ENCODE measurements at places on chromosomes 4 and X.
A peak's percentile ranks its signal among the peaks of the same experiment; 100 is the strongest.

DNA sequence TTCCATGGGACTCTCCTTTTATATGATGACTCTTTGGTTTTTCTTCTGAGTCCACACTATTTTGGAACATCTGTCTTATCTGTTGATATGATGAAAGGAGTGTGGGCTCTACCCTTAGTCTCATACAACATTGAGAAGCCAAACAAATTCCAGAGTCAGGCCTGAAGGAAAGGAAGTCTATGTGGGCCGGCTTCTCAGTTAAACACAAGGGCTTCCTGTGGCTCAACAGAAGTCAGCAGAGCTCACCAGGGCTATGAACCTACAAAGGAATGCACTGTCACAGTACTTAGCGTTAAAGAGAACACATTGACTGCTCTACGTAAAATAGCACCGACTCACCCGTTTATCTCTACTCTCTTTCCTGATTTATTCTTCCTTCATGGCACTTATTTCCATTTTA lies 641.0 kb upstream of the FRG1 start:
- no peak for DNase-seq

DNA sequence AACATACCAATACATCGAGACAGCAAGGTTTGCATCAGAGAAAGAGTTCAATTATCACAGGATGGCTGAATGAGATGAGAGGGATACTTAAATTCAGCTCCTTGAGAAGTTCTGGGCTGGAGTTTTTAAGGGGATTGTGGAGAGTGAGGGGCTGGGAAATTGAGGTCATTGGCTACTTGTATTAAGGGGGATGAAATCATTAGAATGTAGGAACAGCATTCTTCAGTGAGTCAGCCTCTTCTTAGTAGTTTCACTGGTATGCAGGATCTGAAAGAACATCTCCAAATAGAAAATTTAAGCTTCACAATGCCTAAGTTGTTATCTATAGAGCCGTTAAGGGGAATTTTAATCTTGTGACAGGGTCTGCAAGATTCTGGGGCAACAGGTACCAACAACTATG lies 211.6 kb upstream of the TAPT1 start:
- no peak for DNase-seq

GRCh38 chr4:147057611-147058190 lies 112.0 kb upstream of the TTC29 start:
- no peak for DNase-seq

DNA sequence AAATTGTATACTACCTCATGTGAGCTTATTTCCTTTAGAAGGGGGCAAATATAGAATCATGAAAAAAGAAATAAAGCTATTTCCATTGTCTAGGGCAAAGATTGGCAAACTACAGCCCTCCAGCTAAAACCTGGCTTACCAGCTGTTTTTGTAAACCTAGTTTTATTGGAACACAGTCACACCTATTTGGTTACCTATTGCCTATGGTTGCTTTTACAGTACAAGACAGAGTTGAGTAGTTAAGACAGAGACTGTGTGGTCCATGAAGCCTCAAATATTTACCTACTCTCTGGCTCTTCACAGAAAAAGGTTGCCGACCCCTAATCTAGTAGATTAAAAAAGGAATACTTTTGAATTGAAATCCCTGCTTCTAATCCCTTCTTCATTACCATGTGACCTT lies 88.8 kb upstream of the ENPP6 start:
- DNase-seq = no peak

DNA sequence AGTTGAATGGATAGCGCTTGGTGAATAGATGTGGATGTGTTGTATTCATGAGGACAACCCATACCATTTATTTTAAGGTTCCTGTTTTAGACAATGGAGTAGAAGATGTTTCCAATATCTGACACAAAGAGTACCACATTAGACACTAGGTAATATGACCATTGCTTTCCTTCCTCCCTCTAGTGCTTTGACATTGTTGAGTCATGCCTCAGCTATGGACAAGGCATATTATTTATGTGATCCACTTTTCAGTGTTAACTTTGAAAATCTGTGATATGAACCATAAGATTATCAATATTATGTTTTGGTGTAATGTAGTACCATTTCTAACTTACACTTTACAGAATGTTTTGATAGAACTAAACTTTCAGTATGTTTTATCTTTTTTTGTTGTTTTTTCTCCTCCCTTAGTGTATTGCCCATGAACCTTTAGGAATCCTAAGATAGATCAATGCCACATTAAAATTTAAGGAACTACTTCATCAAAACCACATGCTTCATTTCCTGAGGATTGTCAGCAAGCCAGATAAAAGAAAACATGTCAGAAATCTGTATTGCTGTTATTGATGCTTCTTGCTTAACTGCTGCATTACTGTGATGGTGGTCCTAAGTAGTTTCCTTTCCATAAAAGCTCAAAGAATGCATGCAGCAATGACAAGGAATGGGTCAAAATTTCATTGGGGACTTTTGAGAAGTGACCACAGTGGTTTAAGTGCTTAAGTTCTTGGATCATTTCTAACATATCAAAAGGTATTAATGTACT lies 105.0 kb downstream of the PCDH7 start:
- no peak for DNase-seq

GRCh38 chrX:57282568-57282967 lies 3.9 kb upstream of the FAAH2 start:
- DNase-seq = no peak

- DNase-seq = no peak
Measured at GRCh38 chrX:16137416-16138107, 14.2 kb downstream of the GRPR start.

DNA sequence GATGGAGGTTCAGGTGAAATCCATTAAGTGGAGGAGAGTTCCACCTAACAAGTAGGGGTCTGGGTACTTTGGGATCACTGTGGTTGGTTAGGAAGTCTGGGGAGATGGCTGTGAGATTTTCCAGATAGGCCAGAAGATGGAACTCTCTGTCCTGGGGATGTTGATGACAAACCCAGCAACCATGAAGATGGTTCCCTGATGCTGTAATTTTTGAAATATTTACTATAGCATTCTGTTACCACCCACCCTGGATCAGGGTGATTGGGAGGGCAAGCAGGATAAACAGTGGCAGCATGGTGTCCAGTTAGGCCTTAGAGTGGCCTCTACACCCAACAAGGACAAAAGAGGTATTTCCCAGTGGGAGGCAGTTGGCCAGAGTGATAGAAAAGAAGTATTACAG lies 15.9 kb upstream of the NELFA start:
- DNase-seq = no peak

DNA sequence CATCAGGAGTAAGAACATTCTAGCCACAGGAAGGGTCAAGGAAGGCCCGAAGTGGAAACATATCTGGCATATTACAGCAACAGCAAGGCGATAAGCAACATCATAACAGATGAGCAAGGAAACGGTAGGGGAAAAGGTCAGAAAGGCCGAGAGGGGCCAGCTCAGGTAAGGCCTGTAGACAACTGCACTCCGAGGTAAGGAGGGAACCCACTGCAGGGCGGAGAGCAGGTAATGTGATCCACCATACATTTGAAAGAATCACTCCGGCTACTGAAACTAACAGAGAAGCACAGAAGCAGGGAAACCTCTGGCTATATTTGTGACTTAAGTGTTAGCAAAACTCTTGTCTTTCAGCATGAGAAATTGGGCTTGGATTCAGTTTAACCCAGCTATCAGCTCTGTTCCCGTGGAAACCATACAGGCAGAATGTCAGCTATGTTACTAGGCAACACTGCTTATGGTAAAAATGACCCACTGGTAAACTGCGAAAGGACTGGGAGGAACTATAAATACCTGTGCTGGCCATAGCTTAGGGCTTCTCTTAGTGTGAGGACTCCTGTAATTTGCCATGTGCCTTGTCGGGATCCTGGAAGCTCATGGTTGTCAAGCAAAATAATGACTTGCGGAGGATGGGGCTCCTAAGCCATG lies 31.0 kb downstream of the FRYL start:
- DNase-seq = no peak

DNA sequence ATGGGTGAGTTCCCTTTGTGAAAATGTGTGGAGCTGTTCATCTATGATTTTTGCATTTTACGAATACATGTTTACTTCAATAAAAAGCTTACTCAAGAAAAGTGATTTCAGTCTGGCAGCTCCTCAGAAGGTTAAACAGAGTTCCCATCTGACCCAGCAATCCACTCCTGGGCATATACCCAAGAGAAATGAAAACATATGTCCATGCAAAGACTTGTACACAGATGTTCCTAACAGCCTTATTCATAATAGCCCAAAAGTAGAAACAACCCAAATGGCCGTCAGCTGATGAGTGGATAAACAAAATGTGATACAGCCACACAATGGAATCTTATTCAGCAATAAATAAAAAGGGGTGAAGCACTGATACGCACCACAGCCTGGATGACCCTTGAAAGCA lies 20.8 kb downstream of the CLCN4 start:
- no peak for DNase-seq

GRCh38 chr4:42330002-42330592 lies 67.2 kb upstream of the SHISA3 start:
- DNase-seq = no peak

GRCh38 chrX:67545893-67546495 lies 2.2 kb downstream of the AR start:
- DNase-seq = no peak

DNA sequence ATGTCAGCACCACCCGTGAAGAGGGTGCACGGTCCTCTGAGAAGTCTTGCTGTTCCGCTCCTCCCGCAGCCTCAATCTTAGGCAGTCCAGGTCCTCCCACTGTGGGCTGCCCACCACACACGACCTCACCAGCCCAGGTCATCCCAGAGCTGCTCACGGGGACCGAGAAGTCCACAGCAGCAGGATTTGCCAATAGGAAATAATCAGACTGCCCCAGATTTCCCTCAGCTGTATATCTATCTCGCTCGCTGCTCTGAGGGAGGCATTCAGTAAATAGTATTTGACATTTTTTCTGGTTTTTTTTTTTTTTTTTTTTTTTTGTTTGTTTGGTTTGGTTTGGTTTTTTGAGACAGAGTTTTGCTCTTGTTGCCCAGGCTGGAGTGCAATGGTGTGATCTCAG lies 83.8 kb downstream of the STOX2 start:
- no peak for DNase-seq

DNA sequence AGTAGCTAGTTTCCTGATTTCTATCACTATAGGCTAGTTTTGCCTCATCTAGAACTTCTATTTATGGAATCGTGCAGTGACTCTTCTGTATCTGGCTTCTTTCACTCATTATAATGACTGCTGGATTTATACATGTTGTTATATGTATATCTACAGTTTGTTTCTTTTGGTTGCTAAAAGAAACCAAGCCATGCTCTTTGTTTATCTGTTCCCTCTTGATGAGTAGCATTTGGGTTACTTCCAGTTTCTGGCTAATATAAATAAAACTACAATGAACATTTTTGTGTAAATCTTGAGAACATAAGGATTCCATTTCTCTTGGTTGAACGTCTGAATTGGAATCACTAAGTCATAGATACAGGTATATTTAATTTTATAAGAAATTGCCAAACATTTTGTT lies 73.9 kb downstream of the ARHGAP24 start:
- DNase-seq = no peak

GRCh38 chrX:119273420-119274192 lies 37.5 kb downstream of the PGRMC1 start:
- DNase-seq = peak; percentile 59

DNA sequence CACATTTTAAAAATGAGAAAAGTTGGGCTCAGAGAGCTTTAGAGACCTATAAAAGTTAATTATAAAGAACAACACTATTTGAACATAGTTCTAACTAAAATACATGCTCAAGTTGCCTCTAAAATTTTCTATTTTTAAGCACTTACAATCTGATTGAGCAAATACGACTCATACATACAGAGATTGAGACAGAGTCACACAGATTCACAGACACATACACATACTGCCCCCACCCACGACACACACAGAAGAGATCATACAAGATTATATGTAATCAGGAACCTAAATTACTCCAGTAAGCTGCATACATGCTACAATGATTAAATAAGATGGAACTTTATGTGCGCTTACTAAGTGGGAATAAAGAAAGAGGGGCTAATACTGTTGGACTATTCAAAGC lies 2.7 kb upstream of the ASB5 start:
- DNase-seq = no peak

DNA sequence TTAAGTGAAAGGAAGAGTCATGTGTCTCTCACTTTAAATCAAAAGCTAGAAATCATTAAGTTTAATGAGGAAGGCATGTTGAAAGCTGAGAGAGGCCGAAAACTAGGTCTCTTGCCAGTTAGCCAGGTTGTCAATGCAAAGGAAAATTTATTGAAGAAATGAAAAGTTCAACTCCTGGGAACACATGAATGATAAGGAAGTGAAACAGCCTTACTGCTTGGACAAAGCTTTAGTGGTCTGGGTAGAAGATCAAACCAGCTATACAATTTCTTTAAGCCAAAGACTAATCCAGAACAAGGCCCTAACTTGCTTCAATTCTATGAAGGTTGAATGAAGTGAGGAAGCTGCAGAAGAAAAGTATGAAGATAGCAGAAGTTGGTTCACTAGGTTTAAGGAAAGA lies 24.9 kb downstream of the RHOH start:
- DNase-seq = no peak

DNA sequence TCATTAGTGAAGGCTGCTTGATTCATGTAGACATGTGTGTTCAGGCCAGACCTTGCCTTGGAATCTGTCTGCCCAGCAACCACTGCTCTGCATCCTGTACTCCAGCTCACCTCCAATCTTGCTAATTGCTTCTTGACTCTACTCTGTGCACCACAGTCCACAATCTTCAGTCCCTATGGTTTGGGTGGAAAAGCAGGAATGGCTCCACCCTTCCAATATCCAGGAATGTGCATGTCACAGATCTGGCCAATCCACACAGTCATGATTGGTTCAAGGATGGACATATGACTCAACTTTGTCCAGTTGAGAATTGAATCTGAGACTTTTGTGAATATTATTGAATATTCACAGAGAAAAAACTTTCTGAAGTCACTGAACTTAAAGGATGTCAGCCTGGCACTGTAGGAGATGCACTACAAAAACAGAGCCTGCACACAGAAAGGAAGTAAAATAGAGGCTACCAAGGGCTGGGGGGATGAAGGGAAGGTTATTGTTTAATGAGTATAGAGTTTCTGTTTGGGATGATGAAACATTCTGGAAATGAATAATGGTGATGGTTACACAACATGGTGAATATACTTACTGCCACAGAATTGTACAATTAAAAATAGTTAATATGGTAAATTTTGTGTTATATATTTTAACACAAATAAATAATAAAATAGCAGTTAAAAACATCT lies 161.3 kb upstream of the USP38 start:
- no peak for DNase-seq

- no peak for DNase-seq
Measured at GRCh38 chrX:134692990-134693389, 34.7 kb upstream of the PLAC1 start.

GRCh38 chr4:169096221-169096620 lies 86.2 kb upstream of the CBR4 start:
- no peak for DNase-seq

DNA sequence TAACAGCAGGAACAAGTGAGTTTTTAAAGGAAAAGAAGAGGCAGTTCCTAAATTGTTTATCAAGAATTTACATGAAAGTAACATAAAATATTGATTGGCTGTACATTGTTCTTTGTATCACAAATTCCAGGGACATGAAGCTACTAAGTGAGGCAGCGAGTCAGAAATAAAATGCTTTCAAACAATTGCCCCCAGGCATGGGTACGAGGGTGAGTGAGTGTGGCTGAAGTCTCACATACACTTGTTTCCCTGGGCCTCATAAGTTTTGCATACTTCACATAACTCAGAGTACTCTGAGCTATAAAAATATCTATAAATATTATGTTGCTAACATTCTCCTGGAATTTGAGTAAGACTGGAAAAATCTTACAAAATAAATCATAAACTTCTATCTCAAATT lies 511.6 kb upstream of the PRKX start:
- DNase-seq = no peak
